ENCODE measurements at places on chromosomes 1 and 21.
A peak's percentile ranks its signal among the peaks of the same experiment; 100 is the strongest.

- DNase-seq: no peak
Observed at GRCh38 chr1:216814576-216815259, 91.5 kb upstream of the ESRRG start.

- DNase-seq: peak; percentile 74
Observed at GRCh38 chr1:7888248-7889081, 35.6 kb upstream of the UTS2 start.

GRCh38 chr1:53837646-53837923, 511 bp downstream of the NDC1 start:
- DNase-seq: no peak

DNA sequence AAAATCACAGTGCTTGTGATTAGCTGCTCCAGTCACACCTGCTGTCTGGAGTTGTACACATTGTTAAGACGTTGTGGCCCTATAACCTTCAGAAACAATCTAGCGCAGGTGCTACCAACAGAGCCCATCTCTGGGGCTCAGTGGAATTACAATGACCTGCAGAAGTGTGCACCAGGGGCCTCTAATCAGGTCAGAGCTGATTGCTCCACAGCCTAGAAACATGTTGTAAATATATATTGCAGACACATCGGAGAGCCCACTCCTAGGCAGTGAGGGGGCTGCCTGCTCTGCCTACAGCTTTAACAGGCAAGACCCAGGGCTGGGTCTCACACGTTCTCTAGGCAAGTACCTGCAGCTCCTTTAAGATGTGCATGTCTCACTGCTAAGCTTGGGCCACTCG, 302.0 kb downstream of the SIPA1L2 start:
- no peak for DNase-seq

DNA sequence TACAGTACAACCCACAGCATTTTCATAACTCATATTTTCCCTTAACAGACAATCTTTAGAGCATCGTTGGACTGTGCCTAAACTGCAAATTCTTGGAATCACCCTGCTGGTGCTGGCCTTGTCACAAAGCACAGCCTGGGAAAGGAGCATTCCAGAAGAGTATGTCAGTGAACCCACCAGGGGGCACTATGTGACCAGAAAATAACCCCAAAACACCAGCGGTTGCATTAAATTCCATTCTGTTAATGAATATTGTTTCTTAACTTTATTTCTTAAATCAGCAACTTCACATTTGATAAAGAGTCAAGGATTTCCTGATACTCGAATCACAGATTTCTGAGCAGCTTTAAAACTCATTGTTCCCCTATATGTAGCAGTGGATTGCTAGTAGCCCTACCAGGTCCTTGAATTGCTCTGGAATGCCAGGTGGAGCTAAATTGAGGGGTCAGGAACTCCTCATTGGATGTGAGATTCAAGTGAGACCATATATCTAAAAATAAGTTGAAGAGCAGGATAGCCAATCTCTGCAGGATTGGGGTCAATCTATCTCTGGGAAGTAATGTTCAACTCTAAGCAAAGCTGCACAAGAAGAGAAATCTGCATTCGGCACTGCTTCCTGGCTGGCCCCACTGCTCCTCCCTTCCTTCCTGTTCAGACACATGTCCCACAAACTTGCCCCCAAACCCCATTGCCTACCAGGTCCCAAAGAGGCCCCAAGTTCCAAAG, 12.7 kb upstream of the RAB4A start:
- DNase-seq: peak; percentile 81

GRCh38 chr1:216140730-216141524, 282.3 kb downstream of the USH2A start:
- peak; percentile 4 for DNase-seq

DNA sequence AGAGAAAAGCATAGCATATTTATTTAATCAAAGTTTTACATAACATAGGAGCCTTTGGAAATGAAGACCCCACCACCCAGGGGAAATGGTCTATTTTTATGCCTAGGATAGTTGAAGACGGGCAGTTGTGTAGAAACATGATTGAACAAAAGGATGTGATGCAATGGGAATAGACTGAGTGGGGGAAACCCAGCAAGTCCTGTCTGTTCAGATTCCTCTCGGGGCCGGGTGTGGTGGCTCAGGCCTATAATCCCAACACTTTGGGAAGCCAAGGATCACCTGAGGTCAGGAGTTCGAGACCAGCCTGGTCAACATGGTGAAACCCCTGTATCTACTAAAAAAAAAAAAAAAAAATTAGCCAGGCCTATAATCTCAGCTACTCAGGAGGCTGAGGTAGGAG, 298.3 kb downstream of the MATN1 start:
- no peak for DNase-seq

DNA sequence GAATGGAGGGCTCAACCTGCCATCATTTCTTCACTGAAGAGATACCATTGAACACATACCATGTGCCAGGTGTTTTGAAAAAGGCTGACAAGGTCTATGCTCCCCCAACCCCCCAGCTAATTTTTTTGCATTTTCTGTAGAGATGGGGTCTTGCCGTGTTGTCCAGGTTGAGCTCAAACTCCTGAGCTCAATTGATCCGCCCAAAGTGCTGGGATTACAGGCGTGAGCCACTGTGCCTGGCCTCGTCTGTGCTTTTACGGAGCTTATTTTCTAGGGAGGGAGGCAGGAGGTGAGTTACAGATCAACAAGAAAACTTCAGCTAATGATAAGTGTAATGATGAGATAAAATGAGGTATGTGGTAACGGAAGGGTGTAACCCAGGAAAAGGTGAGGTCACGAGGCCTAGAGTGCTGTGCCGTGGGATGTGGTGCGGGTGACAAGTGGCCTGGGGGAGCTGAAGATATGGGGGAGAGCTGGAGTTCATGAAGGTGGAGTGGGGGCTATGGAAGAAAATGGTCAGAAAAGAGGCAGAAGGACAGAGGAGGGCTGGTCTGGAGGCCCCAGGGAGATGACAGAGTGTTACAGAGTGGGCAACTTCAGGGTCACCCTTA, 28.2 kb downstream of the FAAH start:
- DNase-seq: no peak

GRCh38 chr21:34730756-34731445, 62.1 kb downstream of the CLIC6 start:
- no peak for DNase-seq

- DNase-seq: no peak
Observed at GRCh38 chr1:147492207-147492606, 49.1 kb upstream of the BCL9 start.

- DNase-seq: no peak
Observed at GRCh38 chr1:239282411-239282810, 104.0 kb upstream of the CHRM3 start.

DNA sequence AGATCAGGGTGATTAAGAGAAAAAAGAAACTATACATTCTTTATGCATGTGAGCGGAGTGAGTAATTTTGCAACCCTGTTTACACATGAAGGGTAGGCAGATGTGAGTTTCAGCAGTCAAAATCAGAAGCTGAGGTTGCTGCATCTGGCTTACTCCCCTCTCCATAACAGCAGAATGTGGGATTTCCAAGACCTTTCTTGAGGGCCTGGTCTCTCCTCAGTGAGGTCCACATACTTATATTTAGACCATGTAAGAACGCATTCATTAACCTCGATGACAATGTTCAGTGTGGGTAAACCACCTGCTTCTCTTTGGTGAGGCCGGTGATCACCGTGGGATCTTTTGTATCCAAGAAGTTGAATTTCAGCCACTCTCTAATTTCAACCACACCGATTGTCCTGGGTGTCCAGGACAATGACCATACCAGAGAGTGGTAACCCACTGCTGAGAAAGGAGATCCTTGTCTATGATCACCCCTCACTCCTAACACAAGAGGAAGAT, 18.7 kb upstream of the RAP1A start:
- DNase-seq: no peak

GRCh38 chr1:61087571-61087970, 5.2 kb downstream of the NFIA start:
- no peak for DNase-seq

- peak; percentile 57 for DNase-seq
Observed at GRCh38 chr1:61692155-61692800, 32.7 kb downstream of the TM2D1 start.

GRCh38 chr1:101198842-101199636, 37.8 kb upstream of the S1PR1 start:
- DNase-seq: no peak
